Forelimb muscle (tissue), 1 donor: ENCODE measurements at places on chromosomes 6 and 20. TPM values are rescaled to one million over a fixed set of nuclear protein-coding genes. Genes with fewer than 3 reads are reported as not detected.

DNA sequence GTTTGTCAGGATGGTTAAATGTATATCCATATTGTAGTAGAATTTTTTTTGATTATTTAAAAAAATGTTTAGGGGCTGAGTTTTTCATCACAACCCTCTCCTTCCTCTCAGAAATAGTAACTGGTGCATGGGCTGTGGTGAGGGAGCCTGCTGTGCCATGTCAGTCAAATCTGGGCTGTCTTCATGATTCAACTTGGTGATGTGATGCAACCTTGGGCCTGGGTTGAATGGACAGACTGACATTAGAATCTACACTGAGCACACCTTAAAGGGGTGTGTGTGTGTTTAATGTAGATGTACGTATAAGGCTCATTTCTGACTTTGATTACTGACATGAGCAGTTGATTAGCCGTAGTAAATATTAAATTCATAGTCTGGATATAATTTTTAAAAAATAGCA, 3.7 kb downstream of the TJAP1 start:
- DNase-seq, result no peak

The USP49 gene
- 5.6 TPM for polyA plus RNA-seq

- no peak for DNase-seq
These were observed 590 bp downstream of the RNF217 start for GRCh38 chr6:124962639-124963415.

DNA sequence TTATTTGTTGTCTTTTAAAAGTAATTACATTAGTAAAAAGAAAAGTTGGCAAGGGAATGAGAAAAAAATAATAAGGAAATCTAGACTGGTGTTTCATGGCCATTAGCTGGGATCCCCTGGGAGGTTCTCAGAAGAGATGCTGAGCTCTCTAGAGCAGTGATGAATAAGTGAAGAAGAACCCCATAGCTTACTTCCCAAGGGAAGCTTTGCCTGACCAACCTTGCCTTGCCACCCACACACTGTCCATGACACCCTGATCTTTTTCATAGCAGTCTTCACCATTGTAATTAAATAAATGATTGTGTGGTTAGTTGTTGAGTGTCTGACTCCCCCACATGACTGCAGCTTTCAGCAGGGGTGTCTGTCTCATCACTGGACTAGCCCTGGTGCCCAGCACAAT, 5.9 kb downstream of the C6orf163 start:
- DNase-seq, result no peak

The MCCD1 gene
- polyA plus RNA-seq, result not detected

DNA sequence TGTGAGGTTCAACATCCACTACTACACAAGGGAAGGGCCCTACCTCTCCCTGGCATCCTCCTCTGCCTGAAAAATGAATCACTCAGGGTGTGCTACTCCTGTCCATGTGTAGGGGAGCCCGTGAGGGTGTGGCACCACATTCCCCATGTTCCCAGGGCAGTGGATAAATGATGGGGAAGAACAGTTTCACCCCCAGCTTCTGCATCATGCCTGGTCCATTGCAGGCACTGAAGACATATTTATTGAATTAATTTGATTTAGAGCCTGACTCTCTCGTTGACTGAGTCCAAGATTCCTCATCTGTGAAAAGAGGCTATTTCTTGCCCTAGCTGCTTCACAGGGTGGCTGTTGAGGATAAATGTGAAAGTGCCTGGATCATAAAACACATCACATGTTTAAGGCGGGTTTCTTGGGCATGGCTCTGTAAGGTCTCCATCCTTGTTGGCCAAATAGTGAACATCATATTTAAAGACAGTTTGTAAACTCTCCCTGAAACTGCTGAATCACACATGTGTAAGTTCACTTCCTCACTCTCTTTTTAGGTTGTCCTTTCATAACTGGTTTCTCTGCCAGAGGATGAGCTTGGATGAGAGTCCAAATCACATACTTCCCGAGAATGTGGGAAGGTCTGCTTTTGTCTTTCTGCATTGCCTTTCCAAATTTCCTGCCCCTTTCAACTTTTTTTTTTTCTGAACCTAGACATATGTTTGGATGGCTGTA, 79.7 kb upstream of the FYN start:
- DNase-seq, result no peak

GRCh38 chr6:41200901-41201763, at the start of gene TREML2:
Gene TREML2 (minus strand): TSS chr6:41201149. CDS start chr6:41201008, 141 bp downstream.
- no peak for DNase-seq

The LTV1 gene
- 41.0 TPM for polyA plus RNA-seq

DNA sequence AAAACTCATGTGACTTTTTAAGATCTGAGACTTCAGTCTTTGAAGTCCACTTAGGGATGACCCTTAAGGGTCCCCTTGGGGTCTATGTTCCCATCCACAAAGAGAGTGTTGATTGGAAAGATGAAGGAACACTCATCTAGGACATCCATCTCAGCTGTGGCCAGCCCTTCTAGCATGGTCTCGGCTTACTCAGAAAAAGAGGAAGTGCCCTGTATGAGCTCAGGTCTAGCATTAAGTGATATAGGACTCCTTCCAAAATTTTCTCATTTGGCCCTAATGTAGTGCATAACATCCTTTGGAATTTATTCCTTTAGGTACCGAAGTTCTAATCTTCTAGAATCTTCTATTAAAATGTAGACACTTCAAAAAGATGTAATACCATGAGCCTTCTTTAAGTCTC, 77.4 kb downstream of the NDUFAF5 start:
- DNase-seq, result no peak
